ENCODE measurements at places on chromosomes 2 and 18.

GRCh38 chr2:31226266-31226665 is 7.7 kb upstream of the EHD3 start:
- DNase-seq = no peak

GRCh38 chr2:97770445-97770844 is 57.1 kb downstream of the ZAP70 start:
- DNase-seq = no peak

DNA sequence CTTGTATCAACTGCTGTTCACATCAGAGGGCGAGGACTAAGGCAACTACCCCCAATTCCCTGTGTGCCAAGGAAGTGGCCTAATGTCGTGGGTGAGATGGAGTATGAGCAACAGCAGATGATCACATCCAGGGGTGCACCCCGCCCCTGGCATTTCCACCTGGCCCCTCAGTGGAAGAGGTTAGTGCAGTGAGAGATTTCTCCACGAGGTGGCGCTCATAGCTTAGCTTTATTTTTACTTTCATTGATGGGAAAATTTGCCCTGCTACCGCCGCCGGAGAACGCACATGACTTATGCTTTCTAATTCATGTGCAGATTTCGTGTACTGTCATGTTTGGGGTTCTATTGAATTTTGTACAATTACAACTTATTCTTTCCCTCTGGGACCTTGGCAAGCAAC is 470.6 kb upstream of the MEX3C start:
- DNase-seq = no peak

- no peak for DNase-seq
Observed at GRCh38 chr2:205556357-205556756, 125.9 kb upstream of the NRP2 start.

DNA sequence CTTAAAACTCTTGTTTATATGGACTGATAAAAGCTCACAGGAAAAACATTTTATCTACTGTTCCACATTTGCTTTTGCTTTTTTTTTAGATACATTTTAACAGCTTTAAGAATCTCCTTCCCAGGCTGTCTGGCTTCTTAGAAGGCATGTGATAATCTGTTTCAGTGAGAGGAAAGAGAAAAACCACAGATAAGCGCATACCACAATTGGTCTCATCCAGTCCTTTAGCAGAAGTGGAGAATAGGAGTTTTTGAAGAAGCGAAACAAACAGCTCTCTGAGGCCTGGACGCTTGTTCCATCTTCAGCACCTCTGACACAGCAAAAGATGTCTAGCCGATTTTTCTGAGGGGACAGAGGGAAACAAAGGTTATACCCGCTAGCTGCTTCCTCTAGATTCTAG is 37.6 kb downstream of the RMC1 start:
- DNase-seq = no peak

GRCh38 chr2:237156031-237156856 is 70.6 kb downstream of the COPS8 start:
- DNase-seq = no peak

DNA sequence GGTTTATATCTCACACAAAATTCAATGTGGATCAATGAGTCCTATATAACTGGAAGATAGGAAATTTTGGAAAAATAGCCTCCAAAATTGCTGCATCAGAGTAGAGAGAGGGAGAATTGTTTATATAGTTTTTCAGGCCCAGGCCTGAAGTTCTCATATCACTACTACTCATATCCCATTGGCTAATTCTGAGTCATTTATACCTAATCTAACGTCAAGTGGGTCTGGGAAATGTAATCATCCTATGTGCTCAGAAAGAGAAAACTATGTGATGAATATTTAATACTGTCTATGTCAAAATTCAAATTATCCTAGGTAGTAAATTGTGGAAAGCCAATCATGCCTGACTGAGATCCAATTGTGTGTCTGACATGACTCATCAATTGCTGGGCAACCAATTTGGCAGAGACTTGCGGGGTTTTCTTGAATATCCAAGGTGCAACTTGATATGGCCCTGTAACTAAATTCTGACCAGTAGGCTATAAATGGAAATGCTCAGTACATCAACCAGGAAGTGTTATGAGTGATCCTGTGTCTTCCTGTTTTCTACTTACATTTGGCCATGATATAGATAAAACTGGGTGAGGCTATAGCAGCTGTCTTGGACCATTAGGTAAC is 744.4 kb downstream of the KCNJ3 start:
- DNase-seq = no peak

- no peak for DNase-seq
Observed at GRCh38 chr2:201966691-201967438, 66.8 kb upstream of the FZD7 start.

GRCh38 chr18:42264497-42264896 is 309.5 kb downstream of the PIK3C3 start:
- DNase-seq = no peak

GRCh38 chr2:241598061-241598460 is 38.9 kb downstream of the THAP4 start:
- no peak for DNase-seq

- DNase-seq = no peak
Observed at GRCh38 chr2:197131558-197131855, 179.1 kb downstream of the ANKRD44 start.

- no peak for DNase-seq
Observed at GRCh38 chr2:100237770-100238169, 84.5 kb downstream of the LONRF2 start.

DNA sequence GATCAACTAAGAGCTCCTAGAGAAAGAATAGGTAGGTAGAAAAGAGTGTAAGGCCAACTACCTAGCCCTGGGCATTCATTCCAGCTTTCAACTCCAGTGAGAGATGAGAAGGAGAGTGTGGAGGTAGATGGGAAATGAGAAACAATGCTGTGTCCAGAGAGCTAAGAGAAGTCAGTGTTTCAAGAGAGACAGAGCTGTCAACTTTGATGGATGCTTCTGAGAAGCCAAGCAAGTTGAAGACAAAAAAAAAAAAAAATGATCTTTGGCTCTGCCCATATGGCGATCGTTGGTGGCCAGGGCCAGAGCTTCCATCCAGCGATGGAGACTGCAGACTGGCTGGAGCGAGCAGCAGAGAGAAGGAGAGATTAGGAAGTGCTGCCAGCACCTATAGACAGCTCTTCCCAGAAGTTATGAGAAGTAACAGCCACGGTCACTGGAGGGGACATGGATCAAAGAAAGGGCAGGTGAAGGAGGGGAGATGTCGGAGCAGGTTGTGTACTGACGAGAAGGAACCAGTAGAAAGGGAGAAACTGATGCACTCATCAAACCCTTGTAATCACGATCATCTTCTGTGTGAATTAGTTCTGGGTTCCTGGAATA is 112.4 kb upstream of the PPP1CB start:
- DNase-seq = no peak

GRCh38 chr2:176240301-176240700 is 28.9 kb upstream of the MTX2 start:
- no peak for DNase-seq

DNA sequence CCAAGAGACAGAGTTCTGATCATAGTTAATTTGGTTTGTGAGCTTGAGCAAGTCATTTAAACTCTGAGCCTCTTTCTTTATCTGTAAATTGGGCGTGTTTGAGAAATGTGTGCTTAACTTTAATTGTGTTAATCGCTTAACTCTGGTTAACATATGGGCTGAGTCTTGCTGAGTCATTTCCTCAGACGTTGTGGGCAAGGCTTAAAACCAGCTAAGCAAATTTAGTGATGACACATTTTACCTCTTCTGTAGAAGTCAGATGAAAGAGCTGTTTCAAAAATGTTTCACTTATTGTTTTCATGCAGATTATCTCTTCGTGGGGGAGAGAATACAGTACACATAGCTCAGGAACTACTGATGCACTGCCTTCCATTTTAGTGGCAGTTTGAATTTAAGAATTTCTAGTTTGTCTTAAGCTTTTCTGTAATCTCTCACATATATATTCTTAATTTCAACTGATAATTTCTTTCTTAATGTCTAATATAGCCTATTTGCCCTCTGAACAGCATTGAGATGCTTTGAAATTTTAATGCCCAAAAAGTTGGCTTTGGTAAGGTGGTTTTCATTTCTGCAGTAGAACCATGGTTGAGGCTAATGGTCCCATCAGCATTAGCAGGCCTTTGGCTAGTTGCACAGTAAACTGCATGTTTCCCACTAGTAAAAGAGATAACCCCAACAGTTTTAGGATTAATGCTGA is 34.9 kb downstream of the RAB10 start:
- DNase-seq = peak; percentile 25

DNA sequence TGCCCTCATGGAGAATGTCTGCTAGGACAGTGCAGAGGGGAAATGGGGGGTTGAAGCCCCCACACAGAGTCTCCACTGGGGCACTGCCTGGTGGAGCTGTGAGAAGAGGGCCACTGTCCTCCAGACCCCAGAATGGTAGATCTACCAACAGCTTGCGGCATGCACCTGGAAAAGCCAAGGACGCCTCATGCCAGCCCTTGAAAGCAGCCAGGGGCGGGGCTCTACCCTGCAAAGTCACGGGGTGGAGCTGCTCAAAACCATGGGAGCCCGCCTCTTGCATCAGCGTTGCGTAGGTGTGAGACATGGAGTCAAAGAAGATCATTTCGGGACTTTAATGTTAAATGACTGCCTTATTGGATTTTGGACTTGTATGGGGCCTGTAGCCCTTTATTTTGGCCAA is 157.6 kb downstream of the DSEL start:
- DNase-seq = no peak

- no peak for DNase-seq
Observed at GRCh38 chr2:137005210-137005609, 239.9 kb downstream of the THSD7B start.

- DNase-seq = no peak
Observed at GRCh38 chr2:124343827-124344498, 318.9 kb downstream of the CNTNAP5 start.

GRCh38 chr2:154693741-154694340 is 4.7 kb upstream of the KCNJ3 start:
- DNase-seq = no peak

- no peak for DNase-seq
Observed at GRCh38 chr2:234829074-234829455, 122.8 kb upstream of the SH3BP4 start.

DNA sequence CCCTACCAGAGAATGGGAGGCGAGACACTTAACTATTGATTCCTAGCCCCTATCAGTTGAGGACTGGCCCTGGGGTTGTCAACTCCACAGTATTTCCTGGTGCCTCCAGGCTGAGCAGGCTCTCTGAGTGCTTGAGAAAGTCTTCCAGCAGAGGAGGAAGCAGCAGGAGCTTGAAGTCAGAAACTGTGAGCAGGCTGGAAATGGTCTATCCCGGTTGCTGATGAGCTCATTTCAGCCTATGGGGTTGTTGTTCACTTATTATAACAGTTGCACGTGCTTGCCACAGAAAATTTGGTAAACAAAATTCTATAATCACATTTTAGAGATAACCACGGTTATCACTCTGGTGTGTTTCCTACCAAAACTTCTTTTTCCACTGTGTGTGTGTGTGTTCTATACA is 254.7 kb upstream of the THUMPD2 start:
- DNase-seq = no peak

DNA sequence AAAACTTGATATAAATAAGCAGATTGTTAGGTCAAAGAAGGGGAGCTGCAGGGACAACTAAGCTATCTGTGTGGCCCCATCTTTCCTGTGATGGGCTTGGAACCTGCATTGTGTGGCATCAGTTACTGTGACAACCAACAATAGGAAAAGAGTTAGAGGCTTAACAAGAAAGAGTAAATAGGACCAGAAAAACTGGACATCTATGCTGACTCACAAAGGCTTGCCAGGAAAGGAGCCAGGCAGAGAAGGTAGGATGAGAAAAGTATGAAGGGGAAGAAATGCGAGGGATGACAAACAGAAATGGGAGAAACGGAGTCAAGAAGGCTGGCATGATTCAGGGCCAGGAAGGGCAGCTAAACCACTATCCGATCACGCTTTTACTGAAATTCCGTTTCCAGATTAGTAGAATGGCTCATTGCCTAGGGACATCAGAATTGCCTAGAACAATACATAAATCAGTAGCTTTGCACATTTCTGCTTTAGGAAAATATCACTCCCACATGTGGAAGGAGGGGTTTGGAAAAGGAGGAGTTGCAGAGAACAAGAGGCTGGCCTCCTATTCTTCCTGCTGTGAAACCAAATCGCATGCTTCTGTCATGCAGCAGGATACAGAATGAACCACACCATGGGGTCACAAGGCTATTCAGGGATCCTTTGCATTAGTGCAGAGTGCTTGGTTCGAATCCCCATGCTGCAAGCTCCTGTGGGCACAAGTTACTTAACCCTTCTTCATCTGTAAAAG is 7.3 kb downstream of the PLA2R1 start:
- DNase-seq = no peak

- DNase-seq = no peak
Observed at GRCh38 chr2:13001408-13001807, 284.7 kb downstream of the TRIB2 start.

DNA sequence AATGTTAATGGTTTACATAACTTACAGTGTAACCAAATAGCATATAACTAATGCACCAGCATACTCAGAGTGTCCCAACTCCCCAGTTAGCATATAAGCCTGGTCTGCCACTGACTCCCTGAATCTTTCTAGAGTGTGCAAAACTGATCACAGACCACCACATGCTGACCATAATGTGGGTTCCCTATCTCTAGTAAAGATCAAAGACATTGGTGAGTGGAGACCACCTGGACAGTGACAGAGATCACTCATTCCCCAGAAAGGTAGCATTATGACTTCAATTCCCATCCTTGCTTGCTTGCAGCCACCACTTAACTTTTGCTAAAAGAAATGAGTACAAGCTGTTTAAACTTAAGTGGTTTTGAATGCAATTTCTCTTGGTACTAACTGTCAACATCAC is 39.0 kb downstream of the KANSL1L start:
- DNase-seq = no peak

GRCh38 chr2:230225486-230225885 is at the start of gene SP140:
Gene SP140 (plus strand): TSS chr2:230225736. CDS start chr2:230225845, 109 bp downstream.
- DNase-seq = peak; percentile 67

DNA sequence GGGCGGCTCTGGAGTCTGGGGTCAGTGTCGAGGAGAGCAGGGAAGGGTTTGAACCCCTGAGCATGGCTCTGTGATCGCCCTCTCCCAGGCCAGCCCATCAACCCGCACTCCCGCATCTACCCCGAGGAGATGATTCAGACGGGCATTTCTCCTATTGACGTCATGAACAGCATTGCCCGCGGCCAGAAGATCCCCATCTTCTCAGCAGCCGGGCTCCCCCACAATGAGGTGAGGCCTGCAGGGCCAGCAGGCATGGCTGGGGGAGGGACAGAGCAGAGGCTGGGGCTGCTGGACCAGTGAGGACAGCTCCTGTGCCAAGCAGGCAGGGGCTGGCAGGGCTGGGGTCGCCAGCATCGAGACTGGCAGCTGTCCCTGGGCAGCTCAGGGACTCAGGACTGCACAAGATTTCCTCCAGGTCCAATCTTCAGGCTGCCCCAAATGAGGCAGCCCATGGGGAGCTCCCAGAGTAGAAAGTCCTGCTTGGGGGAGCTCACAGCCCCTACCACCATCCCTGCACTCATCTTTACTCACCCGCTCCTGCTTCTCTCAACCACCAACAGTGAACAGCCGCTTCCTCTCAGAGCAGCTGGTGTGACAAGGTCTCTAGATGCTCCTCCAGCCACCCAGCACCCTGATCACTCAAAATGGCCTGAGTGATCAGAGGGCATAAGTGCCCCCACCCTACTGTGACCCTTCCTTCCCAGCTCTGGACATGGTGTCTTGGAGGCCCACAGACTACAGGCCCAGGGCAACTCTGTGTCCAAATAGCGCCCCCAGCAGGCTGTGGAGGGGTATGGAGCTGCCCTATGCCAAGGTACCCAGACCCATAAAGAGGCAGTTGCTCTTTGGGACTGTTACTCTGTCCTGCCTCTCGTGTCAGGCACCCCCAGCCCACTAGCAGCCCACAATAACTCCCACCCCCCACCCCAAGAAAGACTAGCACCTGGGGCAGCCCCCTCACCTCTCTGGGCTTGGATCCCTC is 18.3 kb upstream of the ANKRD53 start:
- DNase-seq = no peak

GRCh38 chr18:57583297-57583835 is 3.1 kb downstream of the FECH start:
- no peak for DNase-seq

GRCh38 chr2:42117923-42118753 is 51.0 kb upstream of the EML4 start:
- DNase-seq = no peak

All from stimulated activated CD8-positive, alpha-beta memory T cell treated with anti-CD3 and anti-CD28 coated beads, Interleukin-2, amount 100 ng/mL, for 1 hour (primary cell).